ENCODE measurements at places on chromosomes 16 and 17.

DNA sequence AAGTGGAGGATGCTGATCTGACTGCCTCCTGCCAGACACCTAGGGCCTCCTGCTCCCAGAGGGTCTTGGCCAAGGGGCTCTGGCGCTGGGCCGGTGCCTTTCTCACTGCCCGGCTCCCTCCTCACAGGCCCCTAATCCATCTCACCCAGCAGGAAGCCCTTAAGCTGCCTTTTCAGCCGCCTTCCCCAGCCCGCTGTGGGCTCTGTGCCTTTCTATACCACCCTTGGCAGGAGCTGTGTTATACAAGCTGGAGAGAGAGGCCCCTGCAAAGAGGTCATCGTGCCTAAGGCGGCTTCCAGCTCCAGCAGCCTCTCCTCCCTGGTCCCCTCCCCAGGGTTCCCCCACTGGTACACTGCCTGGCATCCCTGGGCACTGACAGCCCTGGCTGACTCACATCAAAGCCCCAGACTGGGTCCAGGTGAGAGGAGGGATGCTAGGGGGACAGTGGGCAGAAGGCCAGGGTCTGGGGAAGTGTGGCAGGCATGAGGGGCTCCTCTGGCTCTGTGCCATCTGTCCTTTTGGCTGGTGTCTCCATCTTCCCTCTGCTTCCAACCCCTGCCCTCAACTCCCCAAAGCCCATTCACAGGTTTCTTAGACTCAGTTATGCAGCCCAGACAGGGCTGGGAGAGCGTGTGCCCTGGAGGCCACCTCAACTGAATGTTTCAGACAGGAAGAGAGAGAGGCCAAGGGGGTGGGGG, 15.3 kb upstream of the FZD2 start:
- no peaks in the 10 kb centered on the region for H3K27me3 ChIP-seq
- DNase-seq, result no peak
- no peak overlapping the region for H3K4me3 ChIP-seq
- H3K27ac ChIP-seq, result no peak overlapping the region
- H3K4me1 ChIP-seq, result no peaks in the 10 kb centered on the region
- H3K36me3 ChIP-seq, result no peaks in the 10 kb centered on the region

- no peaks in the 10 kb centered on the region for H3K36me3 ChIP-seq
- H3K4me1 ChIP-seq, result no peaks in the 10 kb centered on the region
- H3K27me3 ChIP-seq, result no peaks in the 10 kb centered on the region
- no peak for DNase-seq
- H3K4me3 ChIP-seq, result no peak overlapping the region
- H3K27ac ChIP-seq, result no peak overlapping the region
Observed at GRCh38 chr16:53415504-53415903, 18.8 kb upstream of the RBL2 start.

GRCh38 chr17:22233382-22233781, 541.1 kb downstream of the KCNJ18 start:
- H3K27me3 ChIP-seq, result no peaks in the 10 kb centered on the region
- no peak overlapping the region for H3K27ac ChIP-seq
- H3K4me1 ChIP-seq, result no peaks in the 10 kb centered on the region
- H3K36me3 ChIP-seq, result no peaks in the 10 kb centered on the region
- H3K4me3 ChIP-seq, result no peak overlapping the region

GRCh38 chr16:85865-86264, 7.8 kb downstream of the MPG start:
- peaks cover 11% of the 10 kb centered on the region for H3K4me1 ChIP-seq
- H3K36me3 ChIP-seq, result no peaks in the 10 kb centered on the region
- H3K27me3 ChIP-seq, result no peaks in the 10 kb centered on the region
- no peak for DNase-seq
- H3K27ac ChIP-seq, result no peak overlapping the region
- H3K4me3 ChIP-seq, result no peak overlapping the region

DNA sequence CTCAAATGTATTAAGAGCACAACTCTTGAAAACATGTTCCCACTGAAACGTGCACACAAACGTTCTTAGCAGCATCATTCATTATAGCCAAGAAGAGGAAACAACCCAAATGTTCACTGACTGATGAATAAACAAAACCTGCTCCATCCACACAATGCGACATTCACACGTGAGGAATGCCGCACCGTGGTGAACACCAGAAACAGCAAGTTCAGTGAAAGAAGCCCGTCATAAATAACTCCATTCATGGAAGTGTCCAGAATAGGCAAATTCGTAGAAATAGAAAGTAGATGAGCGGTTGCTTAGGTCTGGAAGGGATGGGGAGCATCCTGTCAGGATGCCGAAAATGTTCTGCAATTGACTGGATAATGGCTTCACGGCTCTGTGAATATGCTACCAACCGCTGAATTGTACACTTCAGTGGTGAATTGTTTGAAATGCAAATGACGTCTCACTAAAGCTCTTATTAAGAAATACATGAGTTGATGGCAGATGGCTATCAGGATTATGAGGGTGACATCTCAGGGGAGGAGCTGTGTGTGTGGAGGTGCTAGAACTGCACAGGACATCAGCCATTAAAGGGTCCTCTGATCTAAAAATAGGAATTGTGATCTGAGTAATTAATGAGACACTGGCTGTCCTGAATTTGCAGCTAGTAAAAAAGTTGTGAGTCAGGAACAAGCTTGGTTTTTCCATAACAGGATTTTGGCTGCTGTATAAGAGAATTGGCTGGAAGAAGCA, 771.0 kb downstream of the KCNJ18 start:
- H3K27me3 ChIP-seq, result no peaks in the 10 kb centered on the region
- no peak overlapping the region for H3K27ac ChIP-seq
- no peak overlapping the region for H3K4me3 ChIP-seq
- no peak for DNase-seq
- H3K36me3 ChIP-seq, result no peaks in the 10 kb centered on the region
- H3K4me1 ChIP-seq, result no peaks in the 10 kb centered on the region

DNA sequence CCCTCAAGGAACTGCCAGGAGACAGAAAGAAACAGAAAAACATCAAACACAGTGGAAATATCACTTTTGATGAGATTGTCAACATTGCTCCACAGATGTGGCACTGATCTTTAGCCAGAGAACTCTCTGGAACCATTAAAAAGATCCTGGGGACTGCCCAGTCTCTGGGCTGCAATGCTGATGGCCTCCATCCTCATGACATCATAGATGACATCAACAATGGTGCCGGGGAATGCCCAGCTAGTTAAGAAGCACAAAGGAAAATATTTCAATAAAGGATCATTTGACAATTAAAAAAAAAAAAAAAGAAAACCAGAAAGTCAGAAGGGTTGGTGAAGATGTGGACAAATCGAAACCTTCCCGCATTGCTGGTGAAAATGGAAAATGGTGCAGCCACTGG, 14.9 kb upstream of the CHMP6 start:
- no peaks in the 10 kb centered on the region for H3K36me3 ChIP-seq
- H3K4me1 ChIP-seq, result no peaks in the 10 kb centered on the region
- H3K27ac ChIP-seq, result no peak overlapping the region
- no peak overlapping the region for H3K4me3 ChIP-seq
- DNase-seq, result no peak

DNA sequence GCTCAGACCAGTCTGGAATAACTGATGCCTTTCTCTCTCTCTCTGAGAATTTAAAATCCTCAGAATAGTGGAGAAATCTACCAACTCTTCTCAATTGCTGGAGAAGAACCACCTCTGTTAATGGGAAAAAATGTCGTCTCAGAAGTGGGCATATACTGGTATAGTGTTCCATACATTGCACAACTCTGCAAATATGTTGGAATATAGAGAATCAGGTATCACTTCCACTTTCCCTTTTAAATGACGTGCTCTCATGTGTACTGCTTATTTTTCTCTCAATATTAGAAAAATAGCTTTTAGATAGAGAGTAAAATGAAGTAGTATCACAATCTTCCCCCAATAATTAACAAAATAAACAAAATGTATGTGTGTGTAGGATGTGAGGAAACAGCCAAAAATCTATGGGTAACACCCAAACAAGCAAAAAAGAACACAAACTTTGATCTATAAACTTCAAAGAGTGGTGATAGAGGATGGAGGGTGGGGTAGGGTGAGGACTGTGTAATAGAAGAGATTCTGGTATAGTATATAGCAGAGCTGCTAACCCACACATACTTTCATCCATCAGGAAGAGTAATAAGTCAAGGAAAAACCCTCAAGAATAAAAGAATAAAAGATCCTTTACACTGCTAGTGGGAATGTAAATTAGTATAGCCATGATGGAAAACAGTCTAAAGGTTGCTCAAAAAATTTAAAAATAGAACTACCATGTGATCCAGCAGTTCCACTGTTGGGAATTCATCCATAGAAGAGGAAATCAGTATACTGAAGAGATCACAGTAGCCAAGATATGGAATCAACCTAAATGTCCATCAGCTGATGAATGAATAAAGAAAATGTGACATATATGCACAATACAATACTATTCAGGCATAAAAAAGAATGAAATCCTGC, 46.9 kb downstream of the NFATC3 start:
- peaks cover 29% of the 10 kb centered on the region for H3K4me1 ChIP-seq
- peaks cover 4% of the 10 kb centered on the region for H3K36me3 ChIP-seq
- no peaks in the 10 kb centered on the region for H3K27me3 ChIP-seq

GRCh38 chr17:51079049-51079448, 41.6 kb downstream of the SPAG9 start:
- H3K27me3 ChIP-seq, result no peaks in the 10 kb centered on the region
- H3K36me3 ChIP-seq, result peaks cover 5% of the 10 kb centered on the region
- H3K27ac ChIP-seq, result no peak overlapping the region
- no peak for DNase-seq
- no peak overlapping the region for H3K4me3 ChIP-seq
- H3K4me1 ChIP-seq, result no peaks in the 10 kb centered on the region

GRCh38 chr17:50212121-50212843, 10.9 kb upstream of the COL1A1 start:
- H3K4me1 ChIP-seq, result no peaks in the 10 kb centered on the region
- H3K27ac ChIP-seq, result no peak overlapping the region
- H3K36me3 ChIP-seq, result no peaks in the 10 kb centered on the region

- H3K4me1 ChIP-seq, result peaks cover 30% of the 10 kb centered on the region
- peak; percentile 92 for DNase-seq
- peak overlapping the region; percentile 71 for H3K4me3 ChIP-seq
- no peaks in the 10 kb centered on the region for H3K36me3 ChIP-seq
- no peaks in the 10 kb centered on the region for H3K27me3 ChIP-seq
- H3K27ac ChIP-seq, result peak overlapping the region; percentile 99
Observed at GRCh38 chr16:22195695-22196558, 10.2 kb upstream of the EEF2K start.

DNA sequence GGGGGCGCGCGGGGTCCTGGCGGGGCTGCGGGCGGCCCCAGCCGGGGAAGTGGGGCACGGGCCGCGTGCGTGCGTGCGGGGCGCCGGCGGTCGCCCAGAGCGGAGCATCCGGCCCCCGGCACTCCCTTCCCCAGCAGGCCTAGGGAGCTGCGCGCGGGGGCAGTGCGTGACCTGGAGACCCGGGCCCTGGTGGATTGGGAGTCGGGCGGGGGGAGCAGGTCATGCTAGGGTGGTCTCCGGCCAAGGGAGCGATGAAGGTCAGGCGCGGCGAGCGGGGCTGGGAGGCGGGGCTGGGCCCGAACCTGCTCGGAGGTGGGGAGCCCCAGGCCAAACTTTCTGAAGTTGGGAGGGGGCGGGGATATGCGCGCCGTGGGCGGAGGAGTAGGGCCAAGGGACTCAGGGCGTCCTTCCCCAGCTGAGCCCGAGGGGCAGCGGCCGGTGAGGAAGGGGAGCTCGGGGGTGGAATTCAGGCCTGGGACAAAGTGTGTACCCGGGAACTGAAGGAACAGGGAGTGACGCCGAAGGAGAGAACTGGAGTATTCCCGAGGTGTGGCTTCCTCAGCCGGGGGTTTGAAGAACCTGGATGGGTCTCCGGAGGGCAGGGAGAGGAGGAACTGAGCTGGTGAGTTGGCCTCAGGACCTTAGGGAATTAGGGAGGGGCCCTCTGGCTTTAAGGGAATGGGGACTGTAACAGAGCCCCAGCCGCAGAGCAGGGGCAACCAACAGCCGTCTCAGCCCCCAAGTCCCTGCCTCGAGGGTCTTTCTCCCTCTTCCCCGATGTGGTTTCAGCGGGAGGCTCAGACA, 589 bp downstream of the XYLT2 start:
- DNase-seq, result no peak
- peak overlapping the region; percentile 84 for H3K27ac ChIP-seq
- peak overlapping the region; percentile 79 for H3K4me3 ChIP-seq
- H3K4me1 ChIP-seq, result peaks cover 22% of the 10 kb centered on the region
- no peaks in the 10 kb centered on the region for H3K27me3 ChIP-seq
- H3K36me3 ChIP-seq, result no peaks in the 10 kb centered on the region

- DNase-seq, result no peak
- H3K36me3 ChIP-seq, result no peaks in the 10 kb centered on the region
- no peak overlapping the region for H3K4me3 ChIP-seq
Observed at GRCh38 chr16:65122724-65123395, 997 bp upstream of the CDH11 start.

DNA sequence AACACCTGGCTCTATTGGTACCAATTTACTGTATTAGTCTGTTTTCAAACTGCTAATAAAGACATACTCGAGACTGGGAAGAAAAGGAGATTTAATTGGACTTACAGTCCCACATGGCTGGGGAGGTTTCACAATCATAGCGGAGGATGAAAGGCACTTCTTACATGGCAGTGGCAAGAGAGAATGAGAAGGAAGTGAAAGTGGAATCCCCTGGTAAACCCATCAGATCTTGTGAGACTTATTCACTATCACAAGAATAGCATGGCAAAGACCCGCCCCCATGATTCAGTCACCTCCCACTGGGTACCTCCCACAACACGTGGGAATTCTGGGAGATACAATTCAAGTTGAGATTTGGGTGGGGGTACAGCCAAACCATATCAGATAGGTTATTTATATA, 22.6 kb upstream of the GOSR1 start:
- peaks cover 34% of the 10 kb centered on the region for H3K36me3 ChIP-seq
- H3K27ac ChIP-seq, result no peak overlapping the region
- H3K4me3 ChIP-seq, result no peak overlapping the region
- DNase-seq, result no peak
- H3K4me1 ChIP-seq, result no peaks in the 10 kb centered on the region

DNA sequence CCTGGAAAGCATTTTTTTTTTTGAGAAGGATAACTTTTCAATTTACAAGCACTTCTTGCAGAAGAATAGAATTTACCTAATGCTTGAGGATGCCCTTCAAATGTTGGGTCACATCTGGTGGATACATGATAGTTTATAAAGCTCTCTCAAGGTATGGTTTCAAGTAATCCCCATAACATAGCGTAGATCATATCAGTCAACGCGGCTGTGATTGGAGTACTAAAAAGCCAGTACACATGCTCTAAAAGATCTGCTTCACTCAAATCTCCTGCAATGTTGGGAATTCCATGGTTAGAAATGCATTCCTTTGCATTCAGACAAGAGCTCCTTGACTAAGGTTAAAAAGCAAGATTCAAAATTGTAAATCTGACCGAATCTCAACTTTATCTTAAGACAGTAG, 3.9 kb upstream of the KCNJ16 start:
- no peaks in the 10 kb centered on the region for H3K27me3 ChIP-seq
- no peak for DNase-seq
- no peaks in the 10 kb centered on the region for H3K36me3 ChIP-seq
- H3K4me3 ChIP-seq, result no peak overlapping the region
- H3K4me1 ChIP-seq, result no peaks in the 10 kb centered on the region

- H3K4me1 ChIP-seq, result no peaks in the 10 kb centered on the region
- no peaks in the 10 kb centered on the region for H3K27me3 ChIP-seq
- H3K4me3 ChIP-seq, result no peak overlapping the region
Observed at GRCh38 chr16:84232969-84233368, 6.8 kb downstream of the KCNG4 start.

DNA sequence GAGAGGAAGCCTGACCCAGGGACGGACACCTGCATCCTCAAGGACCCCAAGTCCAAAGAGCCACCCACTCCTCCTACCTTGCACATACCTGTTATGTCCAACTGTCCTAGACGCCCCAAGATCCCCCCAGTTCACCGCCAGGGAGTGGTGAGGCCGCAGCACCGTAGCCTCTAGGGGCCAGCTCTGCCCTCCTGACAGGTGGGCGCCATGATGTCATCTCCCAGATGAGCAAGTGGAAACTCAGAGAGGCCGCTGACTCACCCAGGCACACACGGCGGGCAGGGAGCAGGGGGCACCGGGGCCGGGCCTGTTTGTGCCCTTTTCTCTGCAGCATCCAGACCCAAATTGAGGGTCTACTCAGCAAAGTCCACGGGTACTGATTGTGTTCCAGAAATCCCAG, 4.8 kb upstream of the ZNF469 start:
- no peaks in the 10 kb centered on the region for H3K27me3 ChIP-seq
